Activated B cell treated with CpG ODN at 0.5 μM for 24 hours (primary cell): ENCODE measurements at places on chromosomes 3 and 15. TPM values are rescaled to one million over a fixed set of nuclear protein-coding genes. Genes with fewer than 3 reads are reported as not detected.

DNA sequence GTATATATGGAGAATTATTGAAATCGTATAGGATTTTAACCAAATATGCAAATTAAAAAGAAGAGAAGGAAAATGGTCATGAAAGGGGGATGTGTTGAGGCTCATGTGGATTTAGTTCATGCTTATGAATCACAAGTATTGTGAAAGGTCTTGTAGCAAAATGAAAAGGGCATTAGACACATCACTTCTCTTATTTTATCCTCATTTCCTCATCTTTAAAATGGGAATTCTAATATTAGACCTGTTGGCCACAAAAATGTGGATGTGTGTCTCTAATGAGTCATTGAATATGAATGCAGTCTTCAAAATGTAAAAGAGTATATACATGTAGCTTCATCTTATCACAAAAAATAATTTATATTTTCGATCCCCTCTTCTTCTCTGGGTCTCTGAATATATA, 14.9 kb upstream of the ALCAM start:
- DNase-seq: no peak

- DNase-seq: no peak
Measured at GRCh38 chr15:42101861-42102260, 7.5 kb upstream of the PLA2G4D start.

- DNase-seq: no peak
Measured at GRCh38 chr3:148078658-148079057, 619.0 kb upstream of the AGTR1 start.

The ZBBX gene
- not detected in 2 replicates for total RNA-seq

DNA sequence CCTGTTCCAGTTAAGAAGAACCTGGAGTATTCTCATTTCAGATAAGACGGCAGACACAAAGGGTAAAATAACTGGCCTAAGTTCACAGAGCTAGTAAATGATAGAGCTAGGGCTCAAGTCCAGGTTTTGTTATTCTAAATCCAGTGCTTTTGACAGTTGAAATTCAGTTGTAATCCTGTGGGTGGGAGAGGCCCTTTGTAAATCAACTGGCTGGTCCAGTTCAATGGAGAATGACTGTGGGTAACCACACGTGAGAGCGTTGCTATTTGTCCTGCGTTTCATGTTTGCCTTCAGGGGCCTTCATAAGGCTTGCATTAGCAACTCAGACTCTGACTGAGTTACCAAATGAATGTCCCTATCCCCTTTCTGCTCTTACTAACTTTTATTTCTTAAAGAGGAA, 24.2 kb upstream of the CD96 start:
- DNase-seq: no peak
